ENCODE measurements at places on chromosomes 7 and 10.

DNA sequence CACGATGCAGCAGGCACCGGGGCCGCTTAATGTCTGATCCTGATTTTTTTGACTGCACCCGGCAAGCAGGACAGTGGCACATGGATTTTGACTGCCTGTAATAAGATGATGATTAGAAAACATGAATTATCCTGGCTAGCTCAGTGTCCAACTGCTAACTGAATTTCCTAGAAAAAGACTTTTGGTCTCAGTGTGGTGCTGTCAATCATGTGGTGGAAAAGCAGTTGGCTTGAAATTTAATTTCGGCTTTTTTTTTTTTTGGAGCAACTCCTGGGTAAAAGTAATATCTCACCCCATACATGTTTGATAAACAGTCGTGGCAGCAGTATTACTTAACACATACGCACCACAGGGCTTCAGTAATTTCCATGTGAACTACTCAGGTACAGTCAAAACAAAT lies 227.7 kb downstream of the FANK1 start:
- no peak for DNase-seq

DNA sequence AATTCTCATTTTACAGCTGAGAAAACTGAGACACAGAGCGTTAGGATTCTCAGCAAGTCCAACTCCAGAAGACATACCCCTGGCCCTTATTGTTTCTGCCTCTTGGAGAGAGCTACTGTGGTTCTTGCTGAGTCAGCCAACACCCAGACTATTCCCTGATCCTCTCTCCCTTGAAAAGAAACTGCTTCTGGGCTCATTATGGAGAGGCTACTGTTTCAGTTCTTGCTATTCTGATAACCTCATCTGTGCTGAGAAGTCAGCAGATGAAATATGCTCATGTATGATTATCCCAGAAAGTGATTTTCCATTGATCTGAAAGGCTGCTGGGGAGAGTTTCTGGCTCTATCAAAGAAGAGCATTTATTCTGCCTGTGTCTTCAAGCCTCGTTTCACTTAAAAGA lies 455.6 kb upstream of the COBL start:
- no peak for DNase-seq

DNA sequence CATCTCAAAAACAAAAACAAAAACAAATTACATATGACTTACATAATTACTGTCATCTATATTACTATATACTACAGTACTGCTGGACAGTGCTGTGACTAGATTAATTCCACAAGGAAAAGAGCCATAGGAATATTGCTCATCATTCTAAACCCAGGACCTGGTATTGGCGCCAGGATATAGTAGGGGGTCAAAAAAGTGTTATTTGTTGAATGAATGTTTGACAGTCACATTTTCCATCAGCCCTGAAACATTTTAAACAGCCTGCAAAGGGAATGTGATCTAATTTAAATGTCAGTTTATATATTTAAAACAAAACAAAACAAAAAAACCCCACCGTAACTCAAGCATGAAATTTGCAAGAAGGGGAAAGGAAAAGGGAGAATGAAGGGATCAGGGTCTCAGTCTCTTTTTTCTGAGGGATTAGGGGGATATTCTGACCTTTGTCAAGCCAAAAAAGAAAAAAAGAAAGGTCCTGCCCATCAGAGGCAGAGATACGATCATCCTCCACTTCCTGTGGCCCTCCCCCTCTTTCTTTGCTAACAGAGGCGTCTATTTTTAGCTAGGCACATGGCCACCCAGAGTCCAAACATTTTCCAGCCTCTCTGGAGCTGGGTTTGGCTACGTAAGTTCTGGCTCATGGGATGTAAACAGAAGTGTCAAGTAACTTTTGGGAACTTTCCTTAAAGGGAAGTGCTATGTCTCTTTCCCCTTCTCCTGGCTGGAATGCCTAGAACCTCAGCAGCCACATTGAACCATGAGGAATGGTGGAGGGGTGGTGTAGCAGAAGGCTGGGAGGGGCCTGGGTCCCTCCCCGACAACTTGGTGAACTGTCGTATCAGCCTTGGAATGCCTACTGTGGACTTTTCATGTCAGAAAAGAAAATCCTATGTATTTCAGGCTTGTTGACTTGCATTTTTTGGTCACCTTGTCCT lies 44.6 kb upstream of the DLG5 start:
- no peak for DNase-seq

DNA sequence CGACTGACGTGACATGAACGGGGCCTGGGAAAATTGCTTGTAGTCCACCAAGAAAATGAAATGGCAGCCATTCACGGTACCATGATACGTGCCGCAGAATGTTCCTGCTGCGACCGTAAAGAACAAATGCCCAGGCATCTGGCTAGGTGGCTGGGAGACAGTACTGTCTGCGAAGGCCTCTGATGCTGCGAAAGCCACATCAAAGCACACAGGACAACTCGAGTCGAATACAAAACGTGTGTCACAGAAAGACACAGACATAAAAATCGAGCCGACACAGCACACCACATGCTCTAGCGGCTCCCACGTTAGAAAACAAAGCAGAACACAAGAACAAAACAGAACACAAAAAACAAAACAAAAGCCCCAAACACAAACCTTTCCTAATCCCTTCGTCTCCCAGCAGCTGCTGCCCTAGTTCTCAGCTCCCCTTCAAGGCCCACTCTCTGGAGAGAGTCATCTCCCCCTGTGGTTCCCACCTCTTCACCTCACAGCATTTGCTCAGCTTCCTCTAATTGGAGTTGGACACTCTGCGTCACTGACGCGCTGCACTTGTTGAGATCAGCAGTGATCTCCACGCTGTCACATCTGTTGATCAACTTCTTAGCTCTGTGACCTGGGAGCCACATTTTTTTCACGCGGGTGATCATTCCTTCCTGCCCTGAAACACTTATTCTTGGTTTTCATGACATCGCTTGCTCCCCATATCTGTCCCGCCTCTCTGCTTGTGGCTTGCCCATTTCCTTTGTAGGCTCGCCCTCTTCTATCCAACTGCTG lies 112.2 kb downstream of the CLEC2L start:
- peak; percentile 14 for DNase-seq

DNA sequence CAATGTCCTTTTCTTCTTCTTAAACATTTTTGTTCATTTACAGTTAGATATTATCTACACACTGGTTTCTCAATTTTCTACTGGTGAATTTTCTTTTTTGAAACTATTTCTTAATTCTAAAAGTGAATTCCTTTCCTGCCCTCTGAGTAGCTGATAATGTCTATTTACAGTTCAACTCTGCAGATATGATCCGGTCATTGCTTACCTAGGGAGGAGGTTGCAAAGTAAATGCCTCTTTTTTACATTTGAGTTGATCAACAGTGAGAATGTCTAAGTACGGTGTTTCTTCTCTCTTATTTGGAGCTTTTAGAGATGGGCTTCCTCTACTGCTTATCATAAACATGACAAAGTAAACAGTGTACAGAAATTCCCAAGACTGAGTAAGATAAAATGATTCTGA lies 20.6 kb upstream of the ORC5 start:
- DNase-seq: no peak

Measured in stimulated activated CD8-positive, alpha-beta memory T cell treated with anti-CD3 and anti-CD28 coated beads, Interleukin-4, amount 100 ng/mL, for 1 hour (primary cell).